ENCODE measurements at places on chromosomes 7 and 10. TPM values are rescaled to one million over a fixed set of nuclear protein-coding genes. Genes with fewer than 3 reads are reported as not detected.

PTF1A gene
- polyA plus RNA-seq: not detected

GPR26 gene
- not detected for polyA plus RNA-seq

IFIT2 gene
- 9.0 TPM for polyA plus RNA-seq

C10orf88 gene
- polyA plus RNA-seq: 20.5 TPM

ODAD2 gene
- polyA plus RNA-seq: 1.1 TPM

STEAP4 gene
- polyA plus RNA-seq: 0.21 TPM

TMEM229A gene
- polyA plus RNA-seq: 0.11 TPM

DNA sequence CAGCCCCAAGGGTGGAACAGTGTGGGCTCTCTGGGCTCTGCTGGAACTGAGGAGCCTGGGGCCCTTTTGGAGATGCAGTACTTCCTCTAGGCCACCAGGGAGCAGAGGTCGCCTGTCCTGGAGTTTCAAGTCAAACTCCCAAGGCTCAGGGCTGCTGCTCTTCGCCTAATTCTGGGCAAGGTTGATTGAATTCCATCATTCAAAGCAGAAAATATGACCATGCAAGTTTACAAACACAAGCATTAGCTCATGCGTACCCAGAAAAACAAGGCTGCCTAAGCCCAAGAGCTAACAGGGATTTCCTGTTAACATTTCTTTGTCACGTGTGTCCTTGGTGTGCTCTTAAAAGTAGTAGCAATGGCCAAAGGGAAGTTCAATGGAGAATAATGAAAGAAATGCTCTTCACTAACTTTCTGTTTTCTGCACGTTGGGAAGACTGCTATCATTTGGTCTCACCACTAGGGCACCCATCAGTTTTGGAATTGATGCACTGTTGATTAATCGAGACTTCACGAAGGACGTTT lies 20.1 kb downstream of the LDB3 start:
- DNase-seq: no peak

DNA sequence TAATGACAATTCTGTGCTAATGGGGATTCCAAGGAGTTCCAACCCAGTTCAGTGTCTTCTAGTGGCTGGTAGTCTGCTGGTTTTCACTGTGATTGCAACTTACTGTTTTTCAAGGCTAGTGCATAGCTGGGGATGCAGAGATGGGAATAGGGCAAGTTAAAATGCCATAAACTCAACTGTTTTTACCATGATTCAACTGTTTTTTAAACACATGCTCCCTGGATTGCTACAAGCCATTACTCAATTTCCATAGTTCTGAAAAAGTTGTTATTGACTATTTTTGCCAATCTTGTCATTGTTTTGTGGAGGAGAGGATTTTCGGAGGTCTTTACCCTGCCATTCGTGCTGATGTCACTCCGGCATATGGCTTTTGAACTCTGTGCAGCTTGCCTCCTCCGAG lies 245.3 kb downstream of the SUGCT start:
- DNase-seq: no peak

DNA sequence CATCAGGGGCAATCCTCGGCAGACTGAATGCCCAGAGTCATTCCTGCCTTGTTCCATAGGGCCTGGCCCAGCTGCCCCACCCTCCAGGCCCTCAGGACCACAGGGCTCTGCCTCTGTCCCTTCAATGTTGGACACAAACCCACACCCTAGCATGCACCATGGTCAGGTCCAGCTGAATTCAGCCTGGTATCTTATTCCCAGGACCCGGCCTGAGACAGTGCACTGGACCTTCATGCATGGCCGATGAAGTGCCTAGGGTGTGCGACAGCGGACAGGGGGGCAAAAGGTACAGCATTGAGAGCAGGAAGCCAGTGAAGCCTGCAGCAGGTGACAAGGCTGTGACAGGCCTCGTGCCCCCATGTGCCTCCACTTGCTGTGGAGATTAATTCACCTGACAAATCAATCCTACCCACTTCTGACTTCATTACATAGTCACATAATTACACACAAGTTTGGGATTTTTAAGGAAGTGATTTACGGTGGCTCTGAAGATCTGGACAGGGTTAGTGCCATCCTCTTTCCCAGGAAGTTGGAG lies 261.9 kb downstream of the GRID1 start:
- DNase-seq: no peak

DNA sequence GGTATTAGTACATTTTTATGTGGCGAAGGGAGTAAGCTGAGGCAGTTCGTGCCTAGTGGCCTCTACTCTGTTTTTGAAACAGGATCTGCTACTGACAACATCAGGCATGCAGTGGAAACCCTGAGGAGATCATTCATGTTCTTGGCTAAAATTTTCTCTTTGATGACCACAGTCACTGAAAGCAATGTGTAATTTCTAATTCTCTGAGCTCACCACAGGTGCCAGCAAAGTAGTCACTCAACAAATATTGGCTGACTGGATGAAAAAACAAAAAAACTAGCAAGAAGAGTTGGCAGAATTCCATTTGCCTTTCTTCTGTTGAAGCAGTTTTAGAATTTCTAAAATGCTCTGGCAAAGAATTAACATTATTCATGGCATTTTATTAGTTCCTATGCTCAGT lies 176.5 kb upstream of the KCTD7 start:
- no peak for DNase-seq

GRCh38 chr10:46106410-46107255 lies 60.6 kb upstream of the MSMB start:
- peak; percentile 34 for DNase-seq

DNA sequence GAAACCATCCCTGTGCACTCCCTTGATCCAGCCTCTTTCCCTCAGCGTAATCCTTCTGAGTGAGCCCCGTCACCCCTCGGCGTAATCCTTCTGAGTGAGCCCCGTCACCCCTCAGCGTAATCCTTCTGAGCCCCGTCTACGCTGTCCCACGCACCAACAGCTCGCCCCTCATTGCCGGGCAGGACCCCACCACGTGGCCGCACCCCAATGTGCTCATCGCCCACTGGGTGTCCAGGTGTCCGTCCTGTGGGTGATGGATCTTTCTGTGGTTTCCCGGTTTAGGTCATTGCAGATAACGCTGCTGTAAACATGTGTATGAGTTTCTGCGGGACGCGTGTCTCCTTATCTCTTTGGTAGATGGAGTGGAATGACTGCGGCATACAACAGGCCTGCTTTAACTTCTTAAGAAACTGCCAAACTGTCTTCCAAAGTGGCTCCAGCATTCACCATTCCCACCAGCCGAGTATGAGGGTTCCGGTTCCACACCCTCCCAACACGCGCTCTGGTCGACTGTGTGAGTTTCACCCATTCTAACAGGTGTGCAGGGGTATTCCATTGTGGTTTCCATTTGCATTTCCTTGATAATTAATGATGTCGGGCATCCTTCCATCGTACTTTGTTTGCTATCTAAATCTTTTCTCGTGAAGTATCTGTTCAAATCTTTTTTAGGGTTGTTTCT lies 42.1 kb upstream of the NKX6-2 start:
- no peak for DNase-seq

- DNase-seq: no peak
Measured at GRCh38 chr10:126599949-126600682, 70.4 kb downstream of the C10orf90 start.

DNA sequence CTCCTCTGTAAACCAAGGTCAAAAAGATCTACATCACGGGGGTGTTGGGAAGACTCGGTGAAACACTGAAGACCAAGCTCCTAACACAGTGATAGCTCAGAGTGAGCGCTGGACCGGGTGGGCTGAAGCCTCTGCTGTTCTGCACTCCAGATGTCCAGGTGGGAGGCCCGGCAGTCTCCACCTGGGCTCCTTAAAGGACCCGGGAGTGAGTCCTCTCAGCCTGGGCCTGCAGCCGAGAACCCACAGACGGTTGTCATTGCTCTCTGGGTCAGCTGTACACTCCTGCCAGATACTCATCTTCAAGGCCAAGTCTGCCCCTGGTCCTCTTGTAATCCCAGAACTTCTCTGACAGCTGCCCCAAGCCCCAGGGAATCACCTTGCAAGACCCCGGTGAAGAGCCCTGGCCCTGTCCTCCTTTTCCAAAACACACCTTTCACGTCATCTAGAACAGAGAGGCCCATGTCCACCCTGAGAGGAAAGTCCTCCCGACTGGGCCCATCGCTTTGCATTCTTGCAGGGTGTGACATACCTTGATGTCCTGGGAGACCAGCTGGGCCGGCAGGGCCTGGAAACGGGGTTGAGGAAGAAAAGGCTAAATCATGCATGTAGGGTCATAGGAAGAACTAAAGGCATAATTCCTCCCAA lies 43.7 kb downstream of the COL17A1 start:
- no peak for DNase-seq

DNA sequence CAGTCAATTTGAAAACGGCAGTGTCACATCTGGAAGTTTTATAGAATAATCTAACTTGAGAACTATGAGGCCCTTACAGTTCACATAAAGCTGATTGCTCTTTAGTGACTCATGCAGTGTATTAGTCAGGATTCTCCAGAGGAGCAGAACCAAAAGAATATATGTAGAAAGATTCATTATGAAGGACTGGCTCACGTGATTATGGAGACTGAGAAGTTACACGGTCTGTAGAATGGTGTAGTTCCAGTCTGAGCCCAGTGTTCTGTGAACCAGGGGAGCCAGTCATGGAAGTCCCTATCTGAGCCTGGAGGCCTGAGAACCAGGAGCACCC lies 21.5 kb downstream of the RBM33 start:
- no peak for DNase-seq

DNA sequence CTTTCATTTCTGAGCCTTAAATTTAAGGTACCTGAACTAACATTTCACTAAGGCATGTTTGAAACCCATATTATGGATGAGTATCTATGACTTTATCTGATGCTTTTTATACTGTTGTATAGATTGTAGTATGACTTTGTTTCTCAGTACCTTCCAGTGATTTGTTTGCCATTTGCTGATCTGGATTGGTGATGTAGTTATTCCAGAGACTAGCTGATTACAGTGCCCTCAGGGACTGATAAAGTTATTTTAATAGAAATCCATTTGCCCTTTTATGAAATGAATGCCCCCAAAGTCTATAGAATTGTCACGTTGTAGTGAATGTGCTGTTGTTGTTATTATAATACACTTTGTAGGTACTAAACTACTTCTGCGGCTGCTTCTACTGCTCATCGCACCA lies 385.4 kb upstream of the LRGUK start:
- no peak for DNase-seq

Data from left renal cortex interstitium (tissue), 4 donors.